ENCODE measurements at places on chromosomes 16 and 17.

- DNase-seq = no peak
Observed at GRCh38 chr16:59391617-59392364, 657.7 kb upstream of the GOT2 start.

- DNase-seq = no peak
Observed at GRCh38 chr17:38419508-38419981, 8.7 kb upstream of the ARHGAP23 start.

DNA sequence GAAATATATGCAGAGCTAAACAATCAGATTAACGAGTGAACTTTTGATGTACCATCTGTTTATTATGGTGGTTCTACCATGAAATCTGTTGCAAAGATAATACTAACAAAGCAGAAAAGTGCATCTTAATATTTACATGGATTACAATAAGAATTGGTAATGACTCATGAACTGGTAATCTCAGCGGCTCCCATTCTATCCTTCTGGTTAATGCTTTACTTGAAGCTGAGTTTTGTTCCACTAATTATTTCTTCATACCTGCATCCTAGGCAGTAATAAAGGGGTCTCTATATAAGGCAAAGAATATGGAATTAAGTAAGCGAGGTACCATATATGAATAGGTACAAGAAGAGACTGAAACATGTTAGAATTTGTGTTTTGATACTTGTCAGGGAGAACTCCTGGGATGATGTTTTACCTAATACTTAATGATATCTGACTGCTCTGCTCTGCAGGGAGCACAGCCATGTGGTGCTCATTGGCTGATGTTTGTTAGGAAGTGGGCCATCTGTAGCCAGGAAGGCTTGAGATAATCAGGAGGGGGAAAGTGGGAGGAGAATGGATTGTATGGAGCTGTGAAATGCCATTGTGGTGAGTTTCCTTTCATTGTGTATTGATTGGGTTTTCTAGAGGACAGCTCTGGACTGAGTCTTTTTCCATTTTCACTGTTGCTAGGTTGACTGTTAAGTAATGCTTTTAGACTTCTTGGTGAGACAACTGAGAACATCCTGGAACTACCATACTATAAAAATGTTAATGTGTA lies 52.6 kb downstream of the MAP2K6 start:
- DNase-seq = no peak

DNA sequence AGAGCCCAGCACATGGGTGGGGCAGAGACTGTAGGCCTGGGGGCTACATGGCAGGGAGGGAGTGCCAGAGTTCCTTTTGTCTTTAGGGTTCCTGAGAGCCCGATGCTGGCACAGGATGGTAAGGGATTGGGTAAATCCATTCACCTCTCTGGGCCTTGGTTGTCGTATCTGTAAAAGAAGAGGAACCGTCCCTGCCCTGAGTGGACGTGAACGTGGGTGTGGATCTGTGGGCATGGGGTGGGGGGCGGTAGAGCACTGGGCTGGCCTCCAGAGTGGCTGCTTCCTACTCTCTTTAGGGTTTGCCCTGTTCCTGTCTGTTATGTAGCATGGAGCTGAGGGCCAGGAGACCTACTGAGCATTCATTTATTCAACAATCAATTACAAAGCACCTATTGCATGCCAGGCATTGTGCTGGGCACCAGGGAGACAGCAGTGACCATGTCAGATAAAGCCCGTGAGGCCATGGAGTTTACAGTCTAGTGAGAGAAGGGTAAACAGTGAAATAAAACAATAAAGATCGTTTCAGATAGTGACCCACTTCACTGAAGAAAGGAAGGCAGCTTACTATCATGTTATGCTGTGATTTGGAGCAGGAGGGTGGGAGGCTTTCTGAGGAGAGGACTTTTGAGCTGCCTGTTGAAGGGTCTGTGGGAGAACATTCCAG lies 13.1 kb upstream of the TCAP start:
- no peak for DNase-seq

DNA sequence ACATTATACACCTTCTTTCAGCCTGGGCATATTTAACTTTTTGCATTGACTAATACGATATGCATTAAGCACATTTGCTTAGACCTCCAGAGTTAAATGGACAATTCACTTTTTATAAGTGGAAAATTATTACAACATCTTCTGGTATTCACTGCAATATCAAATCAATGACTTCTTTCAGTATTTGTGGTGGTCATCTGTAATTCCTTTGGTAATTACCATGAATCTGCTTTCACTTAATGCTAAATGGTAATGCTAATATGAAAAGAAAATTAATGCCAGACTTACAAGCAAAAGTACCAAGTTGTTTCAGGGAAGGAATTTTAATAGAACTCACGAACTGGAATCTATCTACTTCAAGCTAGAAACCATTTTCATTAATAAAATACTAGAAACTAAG lies 6.4 kb downstream of the GPATCH8 start:
- DNase-seq = no peak

GRCh38 chr16:82657239-82657638 lies 30.5 kb downstream of the CDH13 start:
- DNase-seq = no peak

DNA sequence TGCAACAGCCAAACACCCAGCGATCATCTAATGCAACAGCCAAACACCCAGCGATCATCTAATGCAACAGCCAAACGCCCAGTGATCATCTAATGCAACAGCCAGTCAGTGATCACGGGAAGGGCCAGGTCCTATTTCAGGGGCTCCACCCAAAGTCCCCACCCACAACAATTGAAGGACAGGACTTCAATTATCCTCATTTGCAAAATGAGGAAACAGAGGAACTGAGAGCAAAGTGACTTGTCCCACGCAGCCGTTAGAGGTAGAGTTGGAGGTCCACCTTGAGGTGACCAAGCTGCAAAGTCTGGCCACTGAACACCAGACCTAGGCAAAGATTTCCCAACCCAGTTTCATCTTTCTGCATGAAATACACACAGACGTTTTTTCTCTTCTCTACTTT lies 3.7 kb downstream of the ZG16B start:
- no peak for DNase-seq

GRCh38 chr17:27535178-27535928 lies 79.1 kb downstream of the KSR1 start:
- no peak for DNase-seq

Data from GM13977 (cell line).